SJCRH30 (cell line): ENCODE measurements at places on chromosomes 1 and 21.

DNA sequence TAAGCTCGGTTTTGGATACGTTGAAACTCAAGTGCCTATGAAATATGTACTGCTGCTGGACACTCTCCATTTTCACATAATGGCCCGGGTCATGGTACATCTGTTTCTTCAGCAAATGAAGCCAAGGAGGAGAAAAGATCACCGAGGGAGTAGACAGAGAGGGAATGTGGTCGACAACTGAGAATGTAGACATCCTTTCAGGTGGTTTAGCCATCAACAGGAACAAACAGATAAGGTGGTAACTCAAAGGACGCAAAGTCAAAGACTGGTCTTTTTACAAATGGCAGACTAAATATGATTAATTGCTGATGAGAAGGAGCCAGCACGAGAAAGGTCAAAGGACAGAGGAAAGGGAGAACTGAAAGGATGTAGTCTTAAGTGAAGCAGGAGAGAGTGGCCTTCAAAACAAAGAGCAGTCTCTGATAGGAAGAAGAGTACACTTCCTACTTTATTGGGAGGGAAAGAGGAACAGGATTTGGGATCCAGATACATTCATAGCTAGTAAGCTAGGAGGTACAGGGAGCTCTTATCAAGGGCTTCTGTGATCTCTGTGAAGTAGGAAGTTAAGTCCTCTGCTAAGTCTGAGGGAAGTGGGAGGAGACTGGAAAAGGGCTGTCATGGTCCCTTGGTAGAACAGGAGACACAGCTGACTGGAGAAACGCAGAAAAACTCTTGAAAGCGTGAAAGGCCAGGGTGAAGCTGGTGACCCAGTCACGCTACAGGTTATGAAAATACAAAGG, 28.3 kb downstream of the NUP133 start:
- DNase-seq, result no peak

- DNase-seq, result peak; percentile 60
Observed at GRCh38 chr21:14862794-14863720, 201.7 kb downstream of the NRIP1 start.

DNA sequence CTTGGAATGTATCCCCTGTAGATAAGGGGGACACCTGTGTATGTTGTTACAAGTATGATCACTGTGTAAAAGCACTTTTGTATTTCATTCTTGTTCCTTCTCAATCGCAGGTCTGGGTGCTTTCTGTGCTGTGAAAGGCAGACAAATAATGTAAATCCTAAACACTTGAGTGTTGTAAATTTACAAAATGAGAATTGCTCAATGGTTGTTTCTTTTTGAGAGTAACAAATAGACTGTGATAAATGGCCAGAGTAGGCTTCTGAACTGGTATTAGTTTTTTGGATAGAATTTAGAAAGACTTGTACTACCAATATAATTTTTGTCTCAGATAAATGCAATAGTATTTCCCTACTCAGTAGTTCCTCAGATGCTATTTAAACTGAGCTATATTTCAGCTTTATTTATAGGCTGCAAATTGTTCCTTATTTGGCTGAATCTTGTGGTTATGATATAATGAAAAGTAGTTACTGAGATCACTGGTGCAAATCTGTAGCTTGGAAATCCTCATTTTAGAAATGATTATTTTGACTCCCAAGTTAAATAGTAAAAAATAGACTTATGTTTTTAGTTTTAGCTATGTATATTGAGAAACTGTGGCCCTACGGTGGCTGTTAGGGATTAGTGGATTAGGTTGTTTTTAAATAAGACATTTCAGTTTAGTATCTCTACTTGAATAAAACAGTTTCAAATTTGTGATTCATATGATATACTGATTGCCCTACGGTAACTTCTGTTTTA, 9.2 kb downstream of the BACH1 start:
- DNase-seq, result no peak

- no peak for DNase-seq
Observed at GRCh38 chr21:8989261-8989711, 1532.1 kb upstream of the TPTE start.

- no peak for DNase-seq
Observed at GRCh38 chr1:85407746-85408377, 57.1 kb downstream of the DDAH1 start.

DNA sequence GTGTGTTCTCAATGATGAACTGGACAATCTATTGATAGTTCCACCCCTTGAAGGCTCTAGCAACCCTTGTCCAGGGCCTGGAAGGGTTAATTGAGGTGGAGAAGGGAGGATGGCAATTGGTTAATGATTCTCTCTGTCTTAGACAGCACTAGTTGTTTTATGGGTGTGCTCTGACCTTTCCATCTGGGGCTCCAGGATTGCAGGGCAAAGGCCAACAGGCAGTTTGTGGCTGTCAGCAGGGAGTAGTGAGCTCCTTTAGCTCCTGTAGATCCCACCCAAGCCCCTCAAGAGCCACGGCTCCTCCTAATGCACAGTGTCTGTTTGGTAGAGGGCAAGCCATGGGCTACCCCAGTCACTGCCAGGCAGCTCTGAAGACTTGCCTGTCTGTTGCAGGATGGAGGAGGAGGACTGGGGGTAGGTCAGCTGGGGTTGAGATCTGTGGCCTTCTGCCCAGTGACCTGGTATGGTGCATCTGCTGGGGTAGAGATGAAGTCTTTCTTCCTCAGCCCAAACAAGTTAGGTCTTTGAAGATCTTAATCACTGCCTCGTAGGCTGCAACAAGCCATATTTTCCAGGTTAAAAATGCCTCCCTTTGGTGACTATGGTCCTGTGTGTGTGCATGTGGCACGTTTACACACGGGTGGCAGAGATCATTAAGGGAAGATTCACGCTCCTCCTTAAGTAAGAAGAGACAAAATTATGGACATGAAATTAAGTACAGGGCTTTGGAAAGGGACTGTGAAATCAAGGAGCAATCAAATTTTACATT, 7.7 kb downstream of the MROH7 start:
- DNase-seq, result no peak

DNA sequence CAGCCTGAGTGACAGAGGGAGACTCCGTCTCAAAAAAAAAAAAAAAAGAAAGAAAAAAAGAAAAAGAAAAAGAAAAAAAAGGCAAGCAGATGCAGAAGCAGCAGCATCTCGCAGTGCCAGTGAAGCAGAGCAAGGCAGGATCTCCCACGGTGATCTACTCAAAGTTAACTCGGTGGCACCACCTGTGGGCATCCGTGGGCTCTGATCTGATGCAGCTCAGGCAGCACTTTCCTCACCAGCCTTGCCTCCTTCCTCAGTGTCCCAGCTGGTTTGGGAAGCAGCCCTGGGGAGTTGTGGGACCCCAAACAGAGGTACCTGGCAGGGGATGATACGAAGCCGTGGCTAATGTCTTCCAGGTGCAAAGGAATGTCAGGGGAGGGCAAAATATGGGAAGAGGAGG, 104.3 kb upstream of the KRTAP19-8 start:
- no peak for DNase-seq

DNA sequence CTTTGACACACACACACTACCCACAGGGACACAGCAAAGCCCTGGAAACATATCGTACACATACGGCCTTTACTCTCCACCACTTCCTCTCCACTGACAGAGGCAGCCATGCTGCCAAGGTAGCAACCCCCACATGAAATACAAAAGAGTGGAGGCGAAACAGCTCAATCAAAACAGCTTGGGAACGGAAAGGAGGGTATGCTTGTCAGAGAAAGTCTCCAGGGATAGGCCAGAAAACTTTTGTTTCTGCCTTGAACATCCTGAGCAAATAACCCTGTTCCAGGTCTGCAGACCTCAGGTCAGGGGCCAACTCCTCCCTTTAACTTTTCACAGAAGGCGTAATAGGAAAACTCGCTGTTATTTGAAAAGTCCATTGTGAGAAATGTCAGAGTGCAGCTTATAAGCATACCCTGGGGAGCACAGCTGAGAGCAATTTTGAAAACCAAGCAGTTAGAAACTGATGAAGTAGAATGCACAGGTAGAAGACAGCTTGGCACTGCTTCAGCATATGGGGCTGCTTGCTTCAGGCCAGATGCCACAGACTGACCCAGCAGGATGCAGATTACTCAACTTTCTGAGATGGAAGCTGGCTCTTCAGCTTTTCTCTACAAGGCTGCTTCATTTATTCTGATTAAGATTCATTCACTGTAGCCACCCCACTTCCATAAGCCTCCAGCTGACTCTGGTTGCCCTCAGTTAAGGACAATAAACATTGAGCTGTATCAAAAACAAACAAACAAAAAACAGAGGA, 18.0 kb downstream of the KIAA0319L start:
- no peak for DNase-seq

GRCh38 chr1:22364326-22364650, 87.4 kb upstream of the ZBTB40 start:
- no peak for DNase-seq

DNA sequence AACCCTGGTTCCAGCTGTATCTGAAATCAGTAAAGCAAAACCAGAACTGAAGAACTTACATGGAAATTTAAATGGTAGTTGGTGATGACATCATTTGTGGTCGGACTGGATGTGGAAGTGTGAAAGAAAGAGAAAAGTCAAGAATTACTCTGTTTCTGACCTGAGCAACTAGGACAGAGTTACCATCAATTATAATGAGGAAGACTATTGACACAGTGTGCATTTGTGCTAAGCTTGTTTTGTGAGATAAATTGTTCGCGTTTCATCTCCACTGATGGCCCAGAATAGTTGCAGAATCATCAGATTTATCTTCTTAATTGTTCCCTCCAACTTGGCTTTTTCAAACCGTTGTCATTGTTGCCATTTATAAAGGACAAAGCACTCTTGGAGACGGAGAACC, 410.6 kb upstream of the DEPDC1 start:
- DNase-seq, result no peak
